ENCODE measurements at places on chromosomes 6 and 20. TPM values are rescaled to one million over a fixed set of nuclear protein-coding genes. Genes with fewer than 3 reads are reported as not detected.

Gene GRIK2
- not detected for total RNA-seq

DNA sequence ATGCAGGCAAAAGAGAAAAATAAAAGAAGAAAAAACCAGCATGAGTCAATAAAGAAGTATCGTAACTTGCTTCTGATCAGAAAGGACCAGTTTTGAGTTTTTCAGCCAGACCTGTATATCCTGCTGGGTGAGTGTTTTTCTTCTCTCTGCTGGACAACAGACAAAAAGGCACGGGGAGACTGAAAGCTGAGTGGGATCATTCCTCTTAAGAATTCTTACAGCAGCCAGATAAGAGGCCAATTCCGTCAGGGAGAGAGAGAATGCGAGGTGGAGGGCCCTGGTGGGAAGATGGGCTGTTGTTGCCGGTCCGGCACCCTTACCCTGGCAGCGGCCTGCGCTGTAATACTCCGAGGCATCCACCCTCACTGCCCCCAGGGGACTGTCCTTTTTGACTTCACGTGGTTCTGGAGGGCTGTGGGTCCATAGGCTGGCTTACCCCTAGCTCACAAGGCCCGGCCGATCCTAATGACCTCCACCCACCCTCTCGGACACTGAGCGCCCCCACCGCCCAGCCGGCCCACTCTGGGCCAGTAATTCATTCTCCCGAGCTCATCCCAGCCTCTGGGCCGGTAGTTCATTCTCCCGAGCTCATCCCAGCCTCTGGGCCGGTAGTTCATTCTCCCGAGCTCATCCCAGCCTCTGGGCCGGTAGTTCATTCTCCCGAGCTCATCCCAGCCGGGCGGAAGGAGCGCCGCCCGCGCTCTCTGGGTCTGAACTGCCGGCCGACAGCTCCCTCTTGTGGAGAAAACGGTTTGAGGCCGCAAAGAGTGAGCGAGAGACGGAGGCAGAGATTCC, 118.3 kb upstream of the SIRPA start:
- peak; percentile 79 for DNase-seq
- no peaks in the 10 kb centered on the region for H3K36me3 ChIP-seq
- no peaks in the 10 kb centered on the region for H3K27me3 ChIP-seq

GRCh38 chr6:20162515-20162914, 49.8 kb downstream of the MBOAT1 start:
- H3K4me3 ChIP-seq, result no peak overlapping the region
- no peak overlapping the region for H3K27ac ChIP-seq
- DNase-seq, result no peak
- H3K4me1 ChIP-seq, result no peaks in the 10 kb centered on the region
- peaks cover 3% of the 10 kb centered on the region for H3K36me3 ChIP-seq
- no peaks in the 10 kb centered on the region for H3K27me3 ChIP-seq

DNA sequence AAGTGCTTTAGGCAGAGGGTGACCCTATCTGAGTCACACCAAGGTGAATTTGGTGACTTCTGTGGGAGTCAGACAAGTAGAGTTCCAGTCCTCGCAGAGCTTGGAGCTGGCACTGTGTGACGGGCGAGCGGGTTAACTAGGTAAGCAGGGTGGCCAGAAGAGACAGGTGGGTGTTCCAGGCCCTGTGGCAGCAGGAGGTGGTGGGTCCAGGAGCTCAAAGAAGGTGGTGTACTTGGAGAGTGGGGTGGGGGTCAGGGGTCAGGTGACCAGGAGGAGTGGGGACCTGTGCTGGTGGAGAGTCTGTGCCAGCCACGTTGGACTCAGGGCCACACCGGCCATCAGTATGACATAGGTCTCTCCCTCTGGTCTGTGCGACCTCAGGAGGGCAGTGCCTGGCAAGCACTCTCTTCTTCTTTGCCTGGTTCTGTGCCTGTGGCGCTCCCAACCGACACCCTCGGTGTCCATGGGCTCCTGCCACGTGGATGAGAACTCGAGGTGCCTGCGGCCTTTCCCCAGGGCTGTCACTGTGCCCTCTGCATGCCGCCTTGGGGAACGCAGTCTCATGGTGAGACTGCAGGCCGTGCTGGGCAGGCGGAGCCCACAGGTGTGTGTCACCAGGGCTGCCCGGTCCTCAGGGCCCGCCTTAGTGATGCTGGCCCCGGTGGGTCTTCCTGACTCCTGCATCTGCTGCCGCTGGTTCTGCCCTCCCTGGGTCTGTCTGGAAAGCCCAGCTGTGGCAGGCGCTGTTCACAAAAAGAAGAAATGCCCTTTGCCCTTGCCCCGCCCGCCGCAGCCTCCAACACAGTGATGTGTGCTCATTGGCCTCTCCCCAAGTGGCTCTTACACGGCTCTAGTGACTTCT, 1.6 kb downstream of the MRGBP start:
- no peak overlapping the region for H3K27ac ChIP-seq
- H3K4me3 ChIP-seq, result no peak overlapping the region
- DNase-seq, result no peak
- H3K4me1 ChIP-seq, result peaks cover 45% of the 10 kb centered on the region
- no peaks in the 10 kb centered on the region for H3K27me3 ChIP-seq

DNA sequence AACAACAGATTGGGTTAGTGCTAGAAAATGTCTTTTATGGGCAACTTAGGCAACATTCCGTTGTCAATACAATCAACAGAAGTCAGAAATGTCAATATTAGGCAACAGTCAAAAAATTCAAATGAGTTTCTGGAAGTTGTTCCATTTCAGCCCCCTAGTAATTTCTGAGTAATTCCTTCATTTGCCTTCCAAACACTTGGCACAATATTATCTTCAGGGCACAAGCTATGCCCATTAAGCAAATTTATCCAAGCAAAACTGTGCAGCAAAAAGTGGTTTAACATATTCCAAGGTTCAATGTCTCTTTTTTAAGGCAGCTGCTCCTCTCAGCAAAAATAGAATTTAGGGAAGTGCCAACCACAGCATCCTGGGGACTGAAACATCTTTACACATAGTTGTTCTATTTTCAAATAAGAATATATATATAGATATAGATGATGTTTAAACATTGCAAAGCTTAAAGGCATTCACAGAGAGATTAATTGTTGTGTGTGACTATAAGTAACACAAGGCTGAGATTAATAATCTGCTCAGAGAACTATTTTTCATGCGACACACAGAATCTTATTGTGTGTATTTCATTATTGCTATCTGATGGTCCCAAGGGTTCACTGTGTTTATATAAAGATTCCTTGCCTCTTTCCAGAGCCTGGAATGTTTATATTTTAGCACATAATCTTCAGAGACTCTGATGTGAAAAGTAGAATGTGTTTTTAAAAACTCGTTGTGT, 75.2 kb upstream of the ADTRP start:
- no peak overlapping the region for H3K4me3 ChIP-seq
- no peaks in the 10 kb centered on the region for H3K27me3 ChIP-seq
- H3K27ac ChIP-seq, result no peak overlapping the region
- no peaks in the 10 kb centered on the region for H3K4me1 ChIP-seq
- no peaks in the 10 kb centered on the region for H3K36me3 ChIP-seq
- no peak for DNase-seq

DNA sequence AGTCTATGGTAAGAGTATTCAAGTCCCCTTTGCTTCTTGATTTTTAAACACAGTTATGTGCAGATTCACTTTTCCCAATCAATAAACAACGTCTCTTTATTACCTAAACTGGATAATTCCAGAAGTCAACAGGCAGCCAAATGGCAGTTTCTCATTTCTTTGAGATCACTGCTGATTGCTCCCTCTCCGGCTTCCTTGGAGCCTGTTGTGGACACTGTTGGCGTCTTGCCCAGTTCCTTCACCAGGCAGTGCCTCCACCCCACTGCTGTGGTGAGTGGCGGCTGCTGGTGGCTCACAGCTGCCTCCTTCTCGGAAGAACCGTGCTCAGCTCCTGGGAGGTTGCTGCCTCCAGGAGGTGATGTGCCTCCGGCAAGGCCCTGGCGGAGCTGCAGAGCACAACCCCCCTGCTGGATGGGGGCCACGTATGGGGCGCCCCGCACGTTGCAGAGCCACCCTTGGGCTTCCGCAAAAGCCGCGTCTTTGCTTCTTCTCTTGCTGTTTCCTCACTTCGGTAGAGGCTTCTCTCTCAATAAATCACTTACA, 105.1 kb upstream of the CNKSR3 start:
- no peaks in the 10 kb centered on the region for H3K36me3 ChIP-seq
- no peak overlapping the region for H3K27ac ChIP-seq
- DNase-seq, result no peak
- no peak overlapping the region for H3K4me3 ChIP-seq
- H3K27me3 ChIP-seq, result no peaks in the 10 kb centered on the region
- no peaks in the 10 kb centered on the region for H3K4me1 ChIP-seq

DNA sequence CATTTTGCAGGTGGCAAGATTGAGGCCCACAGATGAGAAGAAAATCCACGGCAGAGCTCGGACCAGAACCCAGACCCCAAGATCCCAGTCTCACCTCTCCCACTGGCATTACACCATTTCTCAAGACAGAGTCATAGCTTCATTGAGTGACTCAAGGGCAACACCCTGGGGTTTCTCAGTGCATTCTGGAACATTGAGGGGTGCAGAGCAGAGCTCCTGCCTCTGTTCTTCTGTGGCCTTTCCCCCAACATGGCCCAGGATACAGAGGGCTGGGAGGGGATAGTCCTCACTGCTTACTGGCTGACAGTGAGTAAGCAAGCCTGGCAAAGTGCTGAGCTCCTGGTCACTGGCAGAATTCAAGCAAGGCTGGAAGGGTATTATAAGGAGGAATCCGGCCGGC, 74.0 kb downstream of the MDGA1 start:
- H3K27me3 ChIP-seq, result peaks cover 8% of the 10 kb centered on the region
- no peak overlapping the region for H3K4me3 ChIP-seq
- H3K27ac ChIP-seq, result no peak overlapping the region

Gene GPX5
- total RNA-seq, result not detected

DNA sequence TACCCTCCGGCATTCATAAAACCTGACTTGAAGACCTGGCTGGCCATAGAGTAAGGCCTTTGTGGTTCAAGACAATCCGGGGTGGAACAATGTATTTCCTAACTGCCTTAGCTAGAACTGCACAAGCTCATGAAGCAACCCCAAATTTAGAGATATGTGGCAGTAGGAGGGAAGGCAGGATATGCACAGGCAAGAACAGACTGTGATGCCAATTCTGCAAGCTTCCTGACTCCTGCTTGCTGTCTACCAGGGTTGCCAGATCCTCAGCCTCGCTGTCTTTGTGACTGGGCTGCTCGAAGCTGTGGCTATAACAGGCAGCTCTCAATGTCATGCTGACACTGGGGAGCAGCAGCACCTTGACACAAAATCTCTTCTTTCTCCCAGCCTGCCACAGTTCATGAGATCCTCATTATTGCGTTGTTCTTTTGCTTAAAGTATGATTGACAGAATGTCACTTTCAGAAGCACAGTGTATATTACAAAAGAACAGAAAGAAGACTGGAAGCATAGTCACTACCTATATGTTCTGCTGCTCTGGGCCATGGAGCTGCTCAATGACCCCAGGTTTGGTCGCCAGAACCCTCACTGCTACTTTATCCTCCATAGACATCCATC, 18.3 kb upstream of the SHLD1 start:
- no peaks in the 10 kb centered on the region for H3K36me3 ChIP-seq
- no peaks in the 10 kb centered on the region for H3K27me3 ChIP-seq
- H3K4me3 ChIP-seq, result no peak overlapping the region
- H3K27ac ChIP-seq, result no peak overlapping the region
- no peak for DNase-seq

Gene BTN1A1
- not detected for total RNA-seq

DNA sequence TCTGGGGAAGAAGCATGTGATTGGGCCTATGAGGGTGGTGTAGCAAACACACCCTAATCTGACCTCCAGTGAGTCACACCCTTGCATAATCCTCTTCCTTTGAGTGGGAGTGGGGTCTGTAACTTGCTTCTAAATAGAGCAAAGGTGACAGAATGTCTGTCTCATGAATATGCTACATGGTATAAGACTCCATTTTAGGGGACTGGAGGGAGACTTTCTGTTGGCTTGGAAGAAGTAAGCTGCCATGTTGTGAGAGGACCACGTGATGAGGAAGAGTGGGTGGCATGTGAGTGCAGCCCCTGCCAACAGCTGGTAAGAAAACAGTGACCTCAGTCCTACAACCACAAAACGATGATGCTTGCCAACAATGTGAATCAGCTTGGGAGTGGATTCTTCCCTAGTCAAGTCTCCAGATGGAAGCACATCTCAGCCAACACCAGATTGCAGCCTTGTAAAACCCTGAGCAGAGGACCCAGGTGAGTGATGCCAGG, 3.7 kb downstream of the AK9 start:
- H3K4me3 ChIP-seq, result no peak overlapping the region
- no peak overlapping the region for H3K27ac ChIP-seq
- DNase-seq, result no peak
- peaks cover 13% of the 10 kb centered on the region for H3K4me1 ChIP-seq
- H3K27me3 ChIP-seq, result no peaks in the 10 kb centered on the region

- H3K4me1 ChIP-seq, result peaks cover 6% of the 10 kb centered on the region
- DNase-seq, result no peak
- H3K36me3 ChIP-seq, result no peaks in the 10 kb centered on the region
These were observed 5.3 kb downstream of the CHRNA4 start for GRCh38 chr20:63355781-63356295.

Gene RIMS1
- not detected for total RNA-seq

Gene CAP2
- total RNA-seq, result not detected

Gene SMLR1
- not detected for total RNA-seq

DNA sequence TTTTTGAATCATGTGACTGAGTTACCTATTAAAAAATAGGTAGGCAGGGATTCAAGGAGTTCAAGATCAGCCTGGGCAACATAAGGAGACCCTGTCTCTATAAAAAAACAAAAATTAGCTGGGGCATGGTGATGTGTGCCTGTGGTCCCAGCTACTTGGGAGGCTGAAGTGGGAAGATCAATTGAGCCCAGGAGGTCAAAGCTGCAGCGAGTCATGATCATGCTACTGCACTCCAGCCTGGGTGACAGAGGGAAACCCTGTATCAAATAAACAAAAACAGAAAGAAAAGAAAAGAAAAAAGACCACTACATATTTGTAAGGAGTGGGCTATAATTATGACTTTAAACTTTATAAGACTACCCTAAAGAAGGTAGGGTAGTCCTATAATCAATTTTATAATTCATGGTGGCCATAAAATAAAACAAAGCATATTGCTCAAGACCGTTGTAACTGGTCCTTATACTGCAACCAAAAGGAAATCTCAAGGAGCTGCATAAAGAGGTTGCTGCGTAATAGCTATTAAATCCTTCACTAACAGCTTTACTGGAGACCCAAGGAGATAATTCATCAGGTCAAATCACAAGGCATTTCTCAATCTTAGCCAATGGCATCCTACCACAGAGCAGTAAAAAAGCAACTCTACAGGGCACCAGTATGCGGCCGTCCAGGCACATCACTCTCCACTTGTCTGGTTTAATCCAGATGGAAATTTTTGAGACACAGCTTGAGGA, 13.5 kb downstream of the PIGU start:
- H3K27ac ChIP-seq, result no peak overlapping the region
- no peaks in the 10 kb centered on the region for H3K4me1 ChIP-seq
- H3K27me3 ChIP-seq, result no peaks in the 10 kb centered on the region
- H3K36me3 ChIP-seq, result peaks cover 2% of the 10 kb centered on the region
- no peak overlapping the region for H3K4me3 ChIP-seq
- no peak for DNase-seq
